ENCODE measurements at places on chromosomes 5 and 9.
A peak's percentile ranks its signal among the peaks of the same experiment; 100 is the strongest.

- no peak for DNase-seq
Observed at GRCh38 chr9:126415741-126416370, 89.2 kb downstream of the MVB12B start.

DNA sequence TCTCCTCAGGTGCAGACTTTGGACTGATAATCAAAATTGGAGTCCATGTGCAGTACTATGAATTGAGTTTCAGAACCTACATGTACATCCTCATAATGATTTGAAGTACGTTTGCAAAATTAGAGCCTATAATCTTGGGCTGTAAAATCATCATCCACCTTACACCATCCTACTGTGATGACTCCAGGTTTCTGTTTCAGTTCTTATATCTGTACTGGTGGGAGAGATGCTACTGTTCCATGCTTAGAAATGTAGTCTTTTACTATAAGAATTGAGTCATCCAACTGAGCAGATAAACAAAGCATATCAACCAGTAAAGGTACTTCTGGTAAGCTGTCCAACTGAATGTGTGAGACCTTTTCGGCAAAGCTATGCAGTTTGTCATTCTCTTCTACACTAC, 586.3 kb upstream of the FAM174A start:
- no peak for DNase-seq

DNA sequence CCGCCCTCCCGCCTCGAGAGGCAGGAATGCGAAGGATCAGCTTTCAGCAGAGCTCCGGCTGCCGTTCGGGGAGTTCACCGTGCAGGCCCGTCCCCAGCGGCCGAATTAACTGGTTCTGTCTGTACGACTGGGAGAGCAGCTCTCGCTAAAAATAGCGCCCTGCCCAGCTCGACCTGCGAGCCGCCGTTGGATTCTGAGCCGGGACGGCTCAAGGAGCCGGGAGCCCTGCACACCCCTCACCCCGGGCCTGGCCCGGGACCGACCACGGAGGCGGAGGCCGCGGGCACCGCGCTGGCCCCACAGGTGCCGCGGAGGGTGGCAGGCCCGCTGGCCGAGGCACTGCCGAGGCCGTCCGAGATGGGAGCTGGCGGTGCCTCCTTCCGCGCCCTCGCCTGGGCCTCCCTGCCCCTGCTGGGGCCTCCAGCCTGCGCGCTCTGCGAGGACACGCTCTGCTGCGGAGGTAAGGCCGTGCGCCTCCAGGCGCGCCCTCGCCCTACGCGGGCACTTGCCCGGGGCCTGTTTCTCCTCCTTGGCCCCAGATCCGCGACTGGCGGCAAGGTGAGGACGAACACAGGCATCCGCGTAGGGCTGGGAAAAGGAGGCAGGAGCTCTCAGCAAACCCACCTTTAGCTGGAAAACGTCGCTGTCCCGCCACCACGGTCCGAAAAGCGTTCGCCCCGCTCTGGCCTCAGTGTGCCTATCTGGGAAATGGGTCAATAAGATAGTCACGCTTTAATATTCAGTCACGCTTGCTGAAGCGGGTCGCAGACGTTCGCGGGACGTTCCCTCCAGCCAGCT, 53.1 kb upstream of the DAB2IP start:
- DNase-seq: no peak

DNA sequence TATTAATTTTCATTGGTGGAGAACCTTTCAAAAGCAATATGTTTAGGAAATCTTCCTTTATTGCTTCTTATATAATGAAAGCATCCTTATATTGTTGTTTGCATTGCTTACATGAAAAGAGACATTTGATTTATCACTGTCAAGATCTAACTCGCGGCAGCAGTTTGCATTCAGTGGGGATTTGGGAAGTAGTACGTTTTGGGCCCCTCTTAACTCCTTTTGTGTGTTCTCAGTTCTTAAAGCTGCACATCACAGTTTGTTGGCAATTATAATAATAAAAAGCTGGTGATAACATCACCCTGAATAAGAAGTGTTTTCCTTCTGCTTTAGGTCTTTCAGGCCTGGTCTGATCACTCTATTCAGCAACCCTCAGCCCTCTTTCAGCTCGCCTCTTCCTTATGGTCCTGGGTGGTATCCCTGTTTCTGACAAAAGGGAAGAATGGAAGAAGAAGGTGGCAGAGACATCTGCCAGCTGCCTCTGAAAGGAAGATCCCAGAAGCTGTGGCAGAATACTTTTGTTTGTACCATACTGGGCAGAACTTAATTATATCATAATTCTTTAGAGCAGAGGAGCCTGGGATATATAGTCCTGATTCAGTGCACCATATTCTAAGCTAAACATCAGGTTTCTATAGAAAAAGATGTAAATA, 53.7 kb downstream of the PARP8 start:
- DNase-seq: no peak

GRCh38 chr5:123089914-123090660, 1.0 kb downstream of the PRDM6 start:
- no peak for DNase-seq

DNA sequence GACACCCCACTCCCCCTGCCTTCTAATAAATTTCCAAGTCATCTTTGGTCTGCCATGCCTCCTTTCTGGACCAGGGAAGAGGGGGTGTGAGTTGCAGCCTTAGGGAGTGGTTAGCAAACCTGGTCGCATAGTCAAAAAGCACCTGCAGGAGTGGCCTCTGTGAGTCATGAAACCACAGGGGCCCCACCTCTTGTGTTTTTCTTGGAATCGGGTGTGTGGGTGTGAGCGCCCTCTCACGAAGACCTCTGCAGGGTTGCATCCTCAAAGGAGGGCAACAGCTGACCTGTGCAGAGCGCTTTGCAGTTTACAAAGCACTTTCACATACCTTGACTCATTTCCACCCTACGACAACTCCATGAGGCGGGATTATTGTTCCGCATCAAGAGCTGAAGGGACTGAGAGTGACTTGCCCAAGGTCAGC, 36.8 kb upstream of the TEX48 start:
- peak; percentile 86 for DNase-seq

- DNase-seq: no peak
Observed at GRCh38 chr5:3962113-3962512, 366.5 kb downstream of the IRX1 start.

DNA sequence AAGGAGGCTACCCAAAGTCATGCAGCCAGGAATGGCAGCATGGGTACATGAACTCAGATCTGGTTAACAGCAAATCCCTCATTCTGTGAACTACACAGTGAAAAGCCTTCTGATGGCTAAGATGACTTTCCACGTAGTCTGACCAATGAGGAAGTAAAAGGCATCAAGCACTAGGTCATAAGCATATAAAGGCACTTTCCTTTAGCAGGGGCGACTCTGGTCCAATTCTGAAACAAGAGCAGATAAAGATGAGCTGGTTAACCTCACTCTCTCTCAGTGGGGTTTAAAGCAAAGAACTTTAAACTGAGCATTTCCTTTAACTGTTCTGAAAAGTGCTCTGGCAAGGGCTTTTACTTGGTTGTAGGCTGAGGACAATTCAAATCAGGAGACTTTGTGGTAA, 21.1 kb downstream of the PSMB7 start:
- DNase-seq: no peak

- no peak for DNase-seq
Observed at GRCh38 chr5:116733991-116734975, 159.7 kb upstream of the SEMA6A start.

- no peak for DNase-seq
Observed at GRCh38 chr9:6759185-6759977, 1.6 kb downstream of the KDM4C start.

- DNase-seq: no peak
Observed at GRCh38 chr5:113162208-113162607, 185.6 kb downstream of the DCP2 start.

DNA sequence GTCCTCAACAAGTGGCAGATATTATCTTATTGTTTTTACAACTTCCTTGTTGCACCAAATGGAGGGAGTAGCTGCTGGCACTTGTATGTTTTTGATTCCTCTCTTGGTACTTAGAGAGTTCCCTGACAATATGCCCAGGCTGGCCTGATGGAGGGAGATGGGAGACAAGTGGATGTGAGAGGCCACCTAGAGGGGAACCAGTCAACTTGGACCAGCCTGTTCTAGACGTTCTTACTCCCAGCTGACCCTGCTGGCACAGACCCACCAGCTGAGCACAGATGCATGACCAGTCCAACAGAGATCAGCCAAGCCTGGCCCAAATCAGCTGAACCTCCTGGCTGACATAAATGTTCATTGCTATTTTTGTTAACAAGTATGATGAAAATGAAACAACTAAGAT, 60.9 kb upstream of the GDNF start:
- DNase-seq: no peak

DNA sequence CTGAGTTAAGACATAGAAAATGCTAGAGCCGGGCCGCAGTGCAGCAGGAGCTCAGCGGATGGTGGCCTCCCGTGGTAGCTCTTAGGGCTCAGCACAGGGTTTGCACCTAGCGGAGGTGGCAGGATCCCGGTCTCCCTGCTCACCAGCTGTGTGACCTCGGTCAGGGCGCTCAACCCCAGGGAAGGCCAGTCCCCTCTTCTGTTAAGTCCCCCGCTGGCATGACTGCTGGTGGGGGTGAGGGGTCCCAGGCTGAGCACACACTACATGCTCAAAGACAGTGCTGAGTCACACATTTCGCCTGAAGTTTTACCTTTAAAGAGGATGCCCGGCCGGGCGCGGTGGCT, 39.0 kb downstream of the HRH2 start:
- DNase-seq: no peak

- DNase-seq: no peak
Observed at GRCh38 chr5:146947181-146947941, 68.8 kb upstream of the PPP2R2B start.

DNA sequence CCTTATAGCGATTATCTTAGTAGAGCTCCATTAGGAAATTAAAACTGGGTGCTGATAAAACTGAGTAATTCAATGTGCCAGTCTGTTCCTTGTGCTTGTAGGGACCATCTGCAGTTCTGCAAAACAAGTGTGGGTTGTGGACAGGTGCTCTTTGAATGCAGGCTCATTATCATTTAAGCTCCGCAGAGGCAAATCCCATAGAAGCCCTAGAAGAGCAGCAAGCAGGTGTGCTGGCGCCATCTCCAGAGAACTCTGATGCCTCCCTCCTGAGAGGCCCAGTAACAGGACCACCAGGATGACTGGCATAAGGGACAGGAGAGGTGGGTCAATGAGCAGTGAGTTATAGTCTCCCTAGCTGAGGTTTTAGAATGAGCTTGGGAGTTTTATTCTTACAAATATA, 1342.4 kb upstream of the DMAC1 start:
- DNase-seq: no peak

Data from stimulated activated CD4-positive, alpha-beta T cell treated with anti-CD3 and anti-CD28 coated beads, Interleukin-12 subunit alpha, Interleukin-12 subunit beta, amount 100 ng/mL, for 24 hours (primary cell).